Memory B cell (primary cell): ENCODE measurements at places on chromosomes 2 and 18.

- peak; percentile 79 for DNase-seq
Observed at GRCh38 chr2:230873661-230874401, 9.1 kb downstream of the ITM2C start.

GRCh38 chr2:103527278-103527677, 765.4 kb downstream of the TMEM182 start:
- no peak for DNase-seq

GRCh38 chr2:218880102-218880858, at the start of gene WNT10A:
WNT10A (plus strand) TSS chr2:218880852; CDS start chr2:218880996, 144 bp downstream.
- peak; percentile 88 for DNase-seq

- DNase-seq, result no peak
Observed at GRCh38 chr2:181536730-181537129, 79.5 kb downstream of the ITGA4 start.

- DNase-seq, result no peak
Observed at GRCh38 chr18:23943104-23943503, 71.5 kb upstream of the TTC39C start.

GRCh38 chr2:73995810-73996209, 11.1 kb downstream of the TET3 start:
- DNase-seq, result no peak

GRCh38 chr2:191894681-191895147, 47.8 kb upstream of the CAVIN2 start:
- no peak for DNase-seq

DNA sequence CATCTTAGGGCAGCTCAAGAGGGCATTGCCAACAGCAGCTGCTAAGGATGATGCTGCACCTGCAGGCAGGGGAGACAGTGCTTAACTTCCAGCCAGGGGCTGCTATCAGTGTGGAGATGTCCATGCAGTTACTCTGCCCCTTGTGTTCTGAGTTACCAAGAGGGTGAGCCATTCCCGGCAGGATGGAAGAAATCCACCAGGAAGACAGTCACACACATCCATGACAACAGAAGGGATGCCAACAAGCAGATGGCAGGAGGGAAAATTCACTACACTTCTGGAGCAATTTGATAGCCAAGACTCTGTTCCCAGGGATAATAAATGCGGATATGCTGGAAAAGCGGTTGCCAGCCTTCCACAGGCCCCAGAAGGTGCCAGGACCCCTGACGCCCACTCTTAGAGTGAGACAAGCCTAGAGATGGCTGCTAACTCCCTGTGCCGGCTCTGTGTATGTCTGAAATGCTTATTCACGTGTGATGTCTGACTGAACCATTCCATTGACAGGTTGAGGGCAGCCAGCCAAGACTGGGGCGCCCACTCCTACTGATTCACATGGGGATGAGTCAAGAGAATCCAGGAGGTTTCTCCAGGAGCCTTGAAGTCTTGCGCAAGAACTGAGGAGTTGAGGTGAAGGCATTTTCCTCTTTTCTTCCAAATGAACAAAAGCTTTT, 24.5 kb downstream of the LOXHD1 start:
- no peak for DNase-seq

GRCh38 chr2:34849827-34850226, 1250.7 kb upstream of the FAM98A start:
- no peak for DNase-seq

DNA sequence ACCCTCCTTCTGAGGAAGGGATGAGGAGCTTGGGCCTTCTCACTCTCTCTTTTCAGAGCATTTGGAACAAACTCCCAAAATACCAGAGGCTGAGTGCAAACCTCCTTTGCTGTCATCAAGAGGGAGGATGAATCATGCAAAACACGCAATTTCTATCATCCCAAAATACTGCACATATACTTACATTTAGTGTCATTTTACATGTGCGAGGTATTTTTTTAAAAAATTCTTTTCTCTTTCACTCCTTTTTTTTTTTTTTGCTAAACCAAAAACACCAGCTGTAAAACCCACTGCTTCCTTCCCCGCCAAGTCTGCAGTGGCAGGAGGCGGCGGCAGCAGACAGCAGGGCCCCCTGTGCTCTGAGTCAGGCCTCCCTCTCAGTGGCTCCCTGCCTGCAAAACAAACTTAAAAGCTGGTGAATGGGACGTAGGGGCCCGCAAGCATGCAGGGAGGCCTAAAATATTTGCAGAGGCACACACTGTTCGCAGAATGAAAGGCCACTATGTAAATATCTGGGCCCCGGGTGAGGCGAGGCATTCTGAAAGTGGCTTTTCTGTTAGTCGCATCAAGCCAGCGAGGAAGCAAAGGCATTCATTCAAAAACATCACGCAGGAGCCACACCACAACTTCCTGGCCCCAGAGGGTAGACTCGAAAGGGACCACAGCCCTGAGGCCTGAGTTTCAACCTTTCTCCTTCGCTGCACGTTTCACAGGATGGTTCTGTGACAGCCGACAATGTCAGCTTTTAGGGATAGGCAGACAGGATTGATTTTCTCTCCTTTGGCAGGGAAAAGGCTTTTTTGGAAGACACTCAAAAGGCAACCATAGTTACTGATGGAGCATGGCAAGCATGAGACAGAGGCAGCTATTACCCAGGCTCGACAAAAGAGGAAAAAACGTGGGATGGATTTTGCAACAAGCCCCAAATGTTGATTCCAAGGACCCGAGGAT, 73.4 kb downstream of the ACTR2 start:
- DNase-seq, result no peak

GRCh38 chr2:29420464-29420863, 305.2 kb downstream of the CLIP4 start:
- no peak for DNase-seq

GRCh38 chr2:100599566-100599965, 36.8 kb downstream of the PDCL3 start:
- DNase-seq, result no peak

DNA sequence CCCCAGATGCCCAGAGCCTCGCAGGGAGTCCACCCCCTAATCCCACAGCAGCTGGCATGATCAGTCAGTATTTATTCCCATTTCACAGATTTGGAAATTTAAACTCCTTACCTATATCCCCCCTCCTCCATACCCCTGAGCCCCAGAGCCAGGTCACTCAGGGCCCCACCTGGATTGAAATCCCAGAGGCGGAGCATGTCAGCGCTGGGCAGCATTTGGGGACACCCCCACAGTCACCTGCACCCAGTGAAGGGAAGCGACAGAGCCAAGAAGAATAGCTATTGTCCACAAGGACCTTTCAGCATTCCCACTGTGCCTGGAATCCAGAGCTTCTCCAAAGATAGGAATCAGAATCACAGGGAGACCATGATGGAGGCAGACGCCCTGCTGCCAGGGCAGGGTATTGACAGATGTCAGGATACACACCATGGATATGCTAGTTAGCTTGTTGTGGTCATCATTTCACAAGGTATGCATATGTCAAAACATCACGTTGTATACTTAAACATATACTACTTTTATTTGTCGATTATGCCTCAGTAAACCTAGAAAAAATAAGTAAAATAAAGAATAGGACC, 968 bp upstream of the ASTL start:
- DNase-seq, result no peak

GRCh38 chr2:121491518-121491917, 39.2 kb upstream of the RNU4ATAC start:
- DNase-seq, result no peak

DNA sequence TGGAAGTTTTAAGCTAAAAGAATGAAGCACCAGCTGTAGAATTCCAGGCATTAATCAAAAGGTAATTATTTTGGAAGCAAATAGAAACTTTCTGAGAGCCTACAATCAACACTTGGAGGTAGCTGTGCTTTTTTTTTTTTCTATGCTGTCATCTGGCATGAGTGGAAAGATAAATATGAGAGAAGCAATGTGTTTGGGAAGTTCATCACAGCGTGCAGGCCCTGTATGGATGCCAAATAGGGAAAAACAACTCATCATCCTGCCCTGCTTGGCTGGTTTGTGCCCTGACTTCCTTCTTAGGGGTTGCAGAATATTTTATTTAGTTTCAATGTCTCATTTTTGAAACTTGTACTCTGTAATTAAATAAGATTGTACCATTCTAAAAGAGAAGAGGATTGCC, 437.4 kb downstream of the PIK3C3 start:
- DNase-seq, result no peak

DNA sequence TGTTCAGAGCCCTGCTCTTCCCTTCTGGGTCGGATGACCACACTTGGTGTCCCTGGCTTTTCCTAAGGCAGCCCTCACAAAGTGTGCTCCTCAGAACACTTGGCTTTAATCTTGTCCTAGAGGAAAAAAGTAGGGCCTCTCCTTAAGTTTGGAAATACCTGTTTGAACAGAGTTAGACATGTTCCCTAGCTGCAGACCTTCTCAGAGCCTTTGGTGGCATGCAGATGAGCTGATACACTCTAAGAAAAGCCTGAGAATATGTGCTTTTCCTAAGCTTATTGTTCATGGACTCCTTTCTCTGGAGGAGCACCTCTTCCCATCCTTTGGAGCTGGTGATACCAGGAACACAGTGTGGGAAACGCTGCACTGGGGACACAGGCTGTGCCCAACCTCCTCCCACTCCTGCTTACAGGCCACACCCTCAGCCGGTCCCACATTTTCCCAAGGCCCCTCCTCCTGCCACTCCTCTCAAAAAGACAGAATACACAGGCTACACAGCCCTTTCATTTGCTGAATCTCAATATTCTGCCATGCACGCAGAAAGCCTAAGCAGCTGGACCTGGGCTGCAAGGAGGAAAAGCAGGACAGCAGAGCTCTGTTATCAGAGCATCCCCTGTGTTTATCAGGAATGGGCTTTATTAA, 443.6 kb downstream of the NBAS start:
- no peak for DNase-seq

- DNase-seq, result peak; percentile 3
Observed at GRCh38 chr2:46812361-46813019, 103.1 kb downstream of the MCFD2 start.

DNA sequence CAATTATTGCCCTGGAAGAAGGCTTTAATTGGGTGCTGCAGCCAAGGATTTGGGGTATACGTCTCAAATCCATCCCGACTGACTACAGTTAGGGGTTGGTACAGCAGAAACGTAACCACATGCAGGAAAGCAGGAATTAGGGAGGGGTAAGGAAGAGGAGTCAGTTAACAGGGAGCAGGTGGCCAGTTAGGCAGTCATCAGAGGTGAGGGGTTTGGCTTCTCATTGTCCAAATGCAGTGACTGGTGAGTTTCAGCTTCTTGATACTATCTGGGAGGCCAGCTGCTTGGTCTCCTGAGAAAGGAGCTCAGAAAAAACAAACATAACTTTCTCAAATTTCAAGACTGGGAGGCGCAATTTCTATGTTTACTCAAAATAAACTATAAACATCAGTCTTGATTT, 38.8 kb upstream of the UBE2F start:
- DNase-seq, result no peak

DNA sequence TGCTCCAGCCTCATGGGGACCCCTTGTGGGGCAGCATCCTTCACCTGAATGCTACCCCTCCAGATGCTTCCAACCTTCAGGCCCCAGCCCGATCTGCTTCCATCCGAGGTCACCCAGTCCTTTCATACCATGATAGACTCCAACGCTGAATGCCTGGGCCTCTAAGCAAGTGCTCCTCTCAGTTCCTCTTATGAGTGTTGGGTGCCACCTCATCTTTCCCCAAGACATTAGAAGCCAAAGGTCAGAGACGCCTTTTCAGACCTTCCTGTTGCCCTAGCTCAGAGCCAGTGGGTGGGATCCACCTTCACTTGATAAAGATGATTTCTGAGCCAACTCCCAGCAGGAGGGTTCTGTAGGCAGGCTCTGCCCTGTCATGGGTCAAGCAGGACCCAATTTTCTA, 174.5 kb upstream of the MGAT5 start:
- peak; percentile 10 for DNase-seq

DNA sequence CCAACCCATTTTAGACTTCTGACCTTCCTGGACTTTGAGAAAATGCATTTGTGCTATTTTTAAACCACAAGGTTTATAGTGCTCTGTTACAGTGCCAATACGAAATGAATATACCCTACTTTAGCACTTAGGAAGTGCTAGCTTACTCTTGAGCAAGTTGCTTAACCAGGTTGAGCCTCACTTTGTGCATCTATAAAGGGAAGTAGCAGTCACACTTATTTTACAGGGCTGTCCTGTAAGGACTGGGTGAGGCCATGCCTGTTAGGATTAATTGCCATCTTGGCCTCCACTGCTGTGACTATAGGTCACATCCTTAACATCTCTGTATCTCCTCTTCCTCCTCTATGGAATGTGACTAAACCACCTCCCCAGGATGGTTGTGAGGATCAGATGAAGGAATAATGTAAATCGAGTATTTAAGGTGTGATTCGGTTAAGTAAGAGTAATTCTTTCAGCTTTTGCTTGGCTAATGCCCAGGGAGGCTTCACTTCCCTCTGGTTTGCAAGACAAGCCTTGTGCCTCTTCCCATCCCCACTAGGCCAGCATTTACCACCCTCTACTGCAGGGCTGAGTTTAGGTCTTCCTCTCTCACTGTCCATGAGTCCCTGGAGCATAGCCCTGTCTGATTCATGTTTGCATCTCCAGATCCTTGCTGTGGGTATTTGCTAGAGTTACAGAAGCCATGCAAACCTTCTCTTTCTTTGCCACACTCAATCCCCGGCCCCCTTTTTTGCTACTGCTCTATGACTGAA, 341.2 kb downstream of the ZNF521 start:
- DNase-seq, result no peak

DNA sequence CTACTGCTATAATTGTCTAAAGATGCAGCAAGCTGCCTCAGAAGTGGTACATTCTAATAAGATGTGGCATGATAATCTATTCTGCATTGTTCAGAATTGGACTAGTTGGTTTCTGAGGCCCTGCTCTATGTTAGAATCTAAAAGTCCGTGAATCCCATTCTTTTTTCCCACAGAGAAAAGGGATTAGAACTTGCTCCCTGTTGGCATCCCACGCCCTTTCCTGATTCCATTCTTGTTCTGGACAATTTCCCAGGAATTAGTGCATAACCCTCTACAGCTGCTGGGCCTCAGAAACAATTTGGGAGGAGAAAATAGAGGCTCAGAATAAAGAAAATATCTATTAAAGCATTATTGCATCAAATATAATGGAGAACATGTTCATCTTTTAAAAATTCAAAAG, 282.7 kb downstream of the NRXN1 start:
- DNase-seq, result no peak

DNA sequence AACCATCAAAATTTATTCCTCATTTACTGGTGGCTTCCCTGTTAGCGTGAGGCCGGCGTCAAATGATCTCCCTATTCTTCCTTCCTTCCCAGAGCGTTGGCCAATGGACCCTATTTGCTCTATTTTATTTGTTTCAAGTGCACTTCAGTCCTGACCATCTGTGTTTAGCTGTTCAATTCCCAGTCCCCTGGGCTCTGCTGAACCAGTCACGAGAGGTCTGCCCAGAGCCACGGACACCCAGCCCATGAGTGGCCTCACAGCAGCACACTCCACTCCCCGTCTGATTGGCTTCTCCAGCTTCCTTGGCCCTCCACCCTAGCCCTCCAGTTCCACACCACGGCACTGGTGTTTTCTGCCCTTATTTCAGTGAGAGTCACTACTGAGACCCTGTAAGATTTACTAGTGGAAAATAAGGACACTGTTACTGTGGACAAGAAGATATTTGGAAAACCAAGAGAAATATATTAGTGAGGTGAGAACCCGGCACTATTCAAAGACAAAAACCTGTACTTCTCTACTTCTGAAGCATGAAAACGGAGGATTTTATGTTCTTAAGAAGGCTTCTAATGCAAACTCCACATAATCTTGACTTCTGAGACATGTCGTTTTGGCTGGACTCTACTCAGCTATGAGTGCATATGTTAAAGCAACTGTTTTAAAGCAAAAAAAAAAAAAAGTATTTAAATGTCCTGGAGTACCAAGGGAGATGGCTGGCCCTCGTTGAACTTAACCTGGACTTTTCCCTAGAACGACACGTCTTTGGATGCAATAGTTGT, 86.6 kb downstream of the COL6A3 start:
- DNase-seq, result no peak

GRCh38 chr18:55421615-55422419, 166.2 kb downstream of the TCF4 start:
- DNase-seq, result no peak
